ENCODE measurements at places on chromosomes 1 and 21.

- DNase-seq: no peak
Observed at GRCh38 chr1:44881011-44881632, 38.1 kb upstream of the PTCH2 start.

DNA sequence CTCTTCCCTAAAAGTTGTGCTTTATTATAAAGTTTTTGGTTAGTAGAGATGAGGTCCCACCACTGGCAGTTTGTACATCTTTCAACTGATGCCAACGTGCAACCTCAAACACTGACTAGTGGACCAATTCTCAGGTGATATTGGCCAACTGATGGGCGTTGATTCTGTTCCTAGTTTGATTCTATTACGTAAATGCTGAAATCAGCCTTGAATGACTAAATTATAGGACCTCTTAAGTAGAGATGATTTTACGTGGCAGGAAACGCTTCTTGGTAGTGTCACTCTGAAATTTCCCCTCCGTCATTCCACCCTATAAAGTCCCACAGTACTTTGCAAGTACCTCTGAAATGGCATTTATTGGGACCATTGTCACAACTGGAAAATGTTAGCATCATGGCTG, 8.8 kb upstream of the FNDC7 start:
- DNase-seq: no peak

DNA sequence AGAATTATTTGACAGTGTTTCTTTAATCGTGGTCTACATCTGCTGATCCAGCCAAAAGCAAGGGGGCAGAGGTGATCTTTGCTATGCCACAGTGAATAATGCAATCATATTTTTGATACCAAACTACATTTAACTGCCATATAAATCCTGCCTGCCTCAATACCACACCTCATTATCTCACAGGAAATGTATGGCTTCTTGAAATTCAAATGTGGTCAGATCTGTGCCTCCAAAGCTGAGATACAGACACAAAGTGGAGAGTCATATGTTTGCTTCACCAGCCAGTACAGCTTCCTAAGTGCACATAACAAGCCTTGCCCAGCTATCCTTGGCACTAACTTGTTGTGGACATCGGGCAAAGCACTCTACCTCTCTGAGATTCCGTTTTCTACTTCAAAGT, 250.0 kb upstream of the NFIA start:
- DNase-seq: no peak

DNA sequence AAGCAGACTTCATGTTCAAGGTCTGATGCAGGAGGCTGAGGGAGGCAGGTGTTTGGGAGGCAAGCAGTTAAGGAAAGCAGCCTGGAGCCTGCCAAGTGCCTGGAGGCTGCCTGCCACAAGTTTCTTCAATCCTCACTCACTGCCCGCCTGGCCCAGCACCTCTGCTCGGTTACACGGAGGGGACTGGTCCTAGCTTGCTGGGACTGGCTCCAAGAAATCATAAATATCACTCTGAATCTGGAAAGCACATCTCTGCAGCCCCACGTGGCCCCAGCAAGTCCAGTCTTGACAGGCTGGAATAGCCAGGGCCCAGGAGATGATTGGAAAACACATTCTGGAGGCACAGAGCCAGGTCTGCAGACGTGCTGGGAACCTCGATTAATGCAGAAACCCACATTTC, 83.9 kb downstream of the BCAR3 start:
- DNase-seq: no peak

DNA sequence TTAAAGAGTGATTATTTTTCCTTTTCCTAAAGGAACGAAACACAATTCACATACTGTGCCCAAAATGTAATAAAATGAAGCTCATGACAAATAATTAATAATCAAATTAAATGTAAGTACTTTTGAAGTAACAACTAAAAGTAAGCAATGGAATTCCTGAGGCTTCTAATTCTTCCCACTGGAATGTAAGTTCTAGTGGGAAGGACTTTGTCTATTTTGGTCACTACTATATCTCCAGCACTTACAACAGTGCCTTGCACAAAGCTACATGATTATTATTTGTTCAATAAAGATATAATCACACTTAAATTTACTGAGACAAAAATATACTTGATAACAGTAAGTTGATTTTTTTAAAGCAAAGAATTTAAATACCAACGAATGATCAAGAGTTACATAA, 128.8 kb downstream of the COQ8A start:
- no peak for DNase-seq

DNA sequence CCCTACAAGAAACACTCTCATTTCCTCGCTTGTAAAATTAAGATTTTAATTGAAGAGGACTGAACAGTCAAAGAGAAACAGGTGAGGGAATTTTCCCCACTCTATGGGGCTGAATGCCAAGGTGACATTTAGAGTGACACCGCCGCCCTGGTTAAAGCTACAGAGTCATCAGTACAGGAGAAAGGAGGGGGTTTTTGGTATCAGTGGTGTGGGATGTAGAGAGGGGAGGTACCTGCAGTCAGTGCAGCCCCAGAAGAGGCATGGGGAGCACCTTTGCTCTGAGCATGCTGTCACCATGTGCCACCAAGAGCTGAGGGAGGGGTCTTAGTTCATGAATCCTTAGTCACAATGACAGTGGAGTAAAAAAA, 2.8 kb downstream of the DIRAS3 start:
- no peak for DNase-seq

DNA sequence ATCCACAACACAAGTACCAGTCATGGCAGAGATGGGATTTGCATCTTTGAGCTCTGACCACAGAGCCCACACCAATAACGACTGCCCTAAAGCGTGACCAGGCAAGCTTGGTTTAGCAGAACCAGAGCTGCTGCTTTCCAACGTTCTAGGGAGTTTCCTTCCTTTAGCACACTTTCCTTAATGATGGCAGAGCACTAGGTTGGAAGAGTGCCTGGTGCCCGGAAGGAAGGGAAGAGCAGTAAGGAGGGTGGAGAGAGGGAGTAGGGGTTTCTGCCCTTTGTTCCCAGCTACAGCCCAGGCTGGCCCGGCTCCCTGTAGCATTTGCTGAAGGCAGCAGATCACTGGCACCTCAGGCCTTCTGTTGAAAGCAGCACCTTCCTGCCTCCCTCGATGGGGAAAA, 6.1 kb upstream of the EVA1C start:
- DNase-seq: no peak

DNA sequence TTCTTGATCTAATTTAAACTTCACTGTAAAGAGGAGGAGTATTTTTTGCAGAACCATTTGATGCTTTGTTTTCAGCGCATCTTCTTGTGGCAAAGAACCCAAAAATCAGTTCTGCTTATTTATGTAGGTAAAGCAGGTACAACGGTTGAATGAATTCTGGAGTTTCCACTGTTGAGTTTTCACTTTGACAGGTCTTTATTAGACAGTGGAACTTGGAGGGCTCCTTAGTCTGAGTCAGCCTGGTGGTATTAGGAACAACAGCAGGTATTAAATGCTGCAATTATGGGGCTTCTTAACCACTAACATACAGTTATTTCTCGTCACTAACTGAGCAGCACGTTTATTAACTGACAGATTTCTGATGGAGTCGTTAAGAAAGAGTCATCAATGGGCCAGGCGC, 1.2 kb downstream of the LRIG2 start:
- DNase-seq: no peak

DNA sequence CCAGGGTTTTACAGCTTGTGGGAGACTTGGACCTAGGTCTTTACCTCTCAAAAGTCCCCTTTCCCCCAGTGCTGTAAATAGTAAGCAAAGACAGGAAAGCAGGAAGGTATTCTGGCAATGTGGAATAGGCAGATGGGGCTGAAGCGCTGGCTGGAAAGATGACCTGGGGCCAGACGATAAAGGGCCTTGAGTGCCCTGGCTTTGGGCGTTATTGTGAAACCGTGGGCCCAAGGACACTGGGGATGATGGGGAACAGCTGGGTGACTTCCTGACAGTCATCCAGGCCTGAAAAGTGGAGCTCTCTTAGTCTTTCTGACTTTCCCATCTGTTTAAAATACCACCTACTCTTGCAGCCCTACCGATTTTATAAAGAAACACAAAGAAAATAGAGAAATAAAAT, 16.3 kb downstream of the URB2 start:
- no peak for DNase-seq

DNA sequence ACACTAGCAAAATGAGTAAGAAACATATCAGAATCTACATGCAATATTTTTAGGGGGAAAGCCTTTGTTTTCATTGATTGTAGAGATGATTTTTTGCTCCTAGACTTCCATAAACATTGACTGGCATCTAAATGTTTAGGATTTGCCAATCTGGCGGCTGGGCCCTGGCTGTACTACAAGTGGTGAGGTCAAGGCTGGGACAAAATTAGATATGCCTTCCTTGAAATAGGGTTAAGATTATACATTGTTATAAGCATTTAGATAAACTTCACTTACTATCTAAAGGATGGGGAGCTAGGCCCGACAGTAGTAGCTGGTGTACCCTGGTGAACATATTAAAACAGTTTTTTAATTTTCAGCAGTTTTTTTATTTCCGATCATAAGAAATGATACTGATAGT, 5.2 kb downstream of the NFIA start:
- DNase-seq: no peak

GRCh38 chr1:185961664-185962063, 227.5 kb downstream of the HMCN1 start:
- no peak for DNase-seq

DNA sequence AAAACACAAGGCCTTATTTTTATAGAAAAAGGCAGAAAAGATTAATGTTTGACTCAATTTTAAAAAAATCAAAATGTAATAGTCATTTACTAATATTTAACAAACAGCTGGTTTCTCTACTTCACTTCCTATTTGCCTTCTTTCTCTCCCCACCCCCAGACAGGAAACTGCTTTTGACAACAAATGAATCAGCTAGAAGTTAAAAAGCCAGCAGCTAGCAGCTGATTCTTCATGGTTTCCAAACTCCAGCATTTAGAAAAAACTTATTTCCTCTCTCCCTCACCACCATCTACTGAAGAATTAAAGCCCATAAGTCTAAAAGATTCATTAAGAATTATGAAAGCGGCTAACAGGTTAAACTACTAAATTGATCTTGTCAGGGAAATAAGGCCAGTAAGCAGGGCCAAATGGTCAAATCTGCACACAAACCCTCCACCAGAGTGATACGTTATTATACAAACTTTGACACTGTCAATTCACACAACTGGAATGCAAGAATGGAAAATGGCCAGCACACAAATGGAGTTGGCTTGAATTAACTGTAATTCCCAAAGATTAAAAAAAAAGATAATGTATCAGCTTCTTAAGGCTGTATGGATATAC, 4.0 kb downstream of the WDR26 start:
- no peak for DNase-seq

GRCh38 chr1:82788038-82788437, 987.3 kb downstream of the ADGRL2 start:
- no peak for DNase-seq

DNA sequence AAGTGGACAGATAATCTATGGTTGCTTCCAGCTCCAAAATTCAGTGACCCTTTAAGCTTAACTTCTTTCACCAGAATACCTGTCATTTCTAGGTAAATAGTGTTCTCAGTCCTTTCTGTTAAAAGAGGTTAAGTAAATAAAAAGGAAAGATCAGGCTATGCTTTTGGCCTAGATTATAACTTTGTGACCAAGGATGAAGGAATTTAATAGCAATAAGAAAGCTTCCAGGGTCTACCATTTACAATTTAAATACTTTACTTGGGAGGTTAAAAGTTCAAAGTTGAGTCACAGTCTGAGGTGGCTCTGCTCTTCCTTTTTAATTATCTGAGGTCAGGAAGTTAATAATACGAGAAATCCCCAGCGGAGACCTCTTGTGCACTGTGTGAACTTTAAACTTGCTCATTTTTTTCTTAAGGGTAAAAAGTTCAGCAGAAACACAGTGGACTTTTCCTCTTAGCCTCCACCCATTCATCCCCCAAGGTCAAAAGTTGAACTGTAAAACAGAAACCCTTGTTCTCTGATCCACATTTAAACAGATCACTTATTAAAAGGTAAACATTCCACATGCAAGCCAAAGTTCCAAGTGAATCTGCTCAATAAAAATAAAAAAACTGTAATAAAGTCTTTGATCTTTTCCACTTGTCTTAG, 187.1 kb downstream of the NRIP1 start:
- DNase-seq: no peak

GRCh38 chr1:75614399-75614756, 3.5 kb upstream of the SLC44A5 start:
- no peak for DNase-seq

DNA sequence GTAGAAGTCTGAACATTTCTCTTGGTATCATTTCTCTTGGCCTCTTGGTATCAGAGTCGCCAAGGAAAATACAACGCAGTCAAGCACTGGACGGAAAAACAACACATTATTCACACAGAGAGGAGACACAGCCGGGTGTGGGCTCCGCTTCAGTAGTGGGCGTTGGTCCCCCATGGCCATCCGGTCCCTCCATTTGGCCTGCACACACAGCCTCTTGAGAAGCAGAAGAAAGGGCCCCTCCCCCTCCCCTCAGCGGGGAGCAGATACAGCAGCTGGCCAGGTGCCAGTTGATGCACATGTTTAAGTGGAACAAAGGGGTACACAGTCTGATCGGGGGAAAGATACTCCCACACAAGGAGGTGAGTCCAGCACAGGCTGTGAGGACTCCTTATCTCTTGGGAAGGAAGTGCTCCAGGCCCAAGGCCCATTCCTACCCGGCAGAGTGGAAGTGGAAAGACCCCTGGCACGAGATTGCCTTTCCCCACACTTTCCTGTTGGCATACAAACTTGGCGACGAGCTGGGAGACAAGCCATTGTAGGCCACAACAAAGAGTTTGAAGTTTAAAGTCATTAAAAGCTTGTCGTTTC, 311.3 kb downstream of the FAM72C start:
- no peak for DNase-seq

DNA sequence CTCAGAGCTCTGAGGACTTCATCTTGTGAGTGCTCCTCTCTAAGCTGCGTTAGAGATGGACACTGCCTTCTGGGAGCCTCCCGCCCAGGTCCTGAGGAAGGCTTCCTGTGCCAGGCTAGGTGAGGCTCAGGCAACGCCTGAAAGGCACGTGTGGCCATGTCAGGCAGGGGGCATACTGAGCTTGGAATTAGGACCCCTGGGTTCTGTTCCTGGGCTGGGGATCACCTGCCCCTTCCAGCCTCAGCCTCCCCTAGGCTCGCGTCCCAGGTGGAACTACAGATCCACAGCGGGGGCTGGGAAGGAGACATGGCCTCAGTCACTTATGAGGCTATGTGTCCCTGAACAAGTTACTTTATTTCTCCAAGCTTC, 10.0 kb upstream of the ASCL5 start:
- no peak for DNase-seq

- no peak for DNase-seq
Observed at GRCh38 chr1:200640963-200641401, 20.4 kb upstream of the KIF14 start.

DNA sequence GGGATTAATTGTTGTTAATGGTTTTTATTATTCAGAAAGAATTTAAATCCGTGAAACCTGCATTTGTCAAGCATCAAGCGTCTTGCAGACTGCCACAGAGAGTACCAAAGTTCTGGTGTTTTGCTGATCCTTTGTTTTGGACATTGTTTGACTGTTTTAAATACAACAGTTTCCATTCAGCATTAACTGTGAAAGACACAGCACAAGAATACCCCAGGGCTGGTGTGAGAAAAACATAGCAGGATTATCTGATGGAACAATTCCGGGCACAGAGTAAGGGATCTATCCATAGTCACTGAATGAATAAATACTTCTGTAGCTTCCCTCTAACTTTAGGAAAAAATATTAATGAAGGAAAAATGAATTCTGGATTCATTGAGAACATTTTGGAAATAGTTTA, 202.3 kb downstream of the LTN1 start:
- DNase-seq: no peak

- DNase-seq: no peak
Observed at GRCh38 chr1:107740579-107740978, 224.4 kb downstream of the VAV3 start.
